ENCODE measurements at places on chromosomes 6 and 20.

GRCh38 chr6:152268846-152269442 is 368.2 kb downstream of the SYNE1 start:
- no peak for DNase-seq

DNA sequence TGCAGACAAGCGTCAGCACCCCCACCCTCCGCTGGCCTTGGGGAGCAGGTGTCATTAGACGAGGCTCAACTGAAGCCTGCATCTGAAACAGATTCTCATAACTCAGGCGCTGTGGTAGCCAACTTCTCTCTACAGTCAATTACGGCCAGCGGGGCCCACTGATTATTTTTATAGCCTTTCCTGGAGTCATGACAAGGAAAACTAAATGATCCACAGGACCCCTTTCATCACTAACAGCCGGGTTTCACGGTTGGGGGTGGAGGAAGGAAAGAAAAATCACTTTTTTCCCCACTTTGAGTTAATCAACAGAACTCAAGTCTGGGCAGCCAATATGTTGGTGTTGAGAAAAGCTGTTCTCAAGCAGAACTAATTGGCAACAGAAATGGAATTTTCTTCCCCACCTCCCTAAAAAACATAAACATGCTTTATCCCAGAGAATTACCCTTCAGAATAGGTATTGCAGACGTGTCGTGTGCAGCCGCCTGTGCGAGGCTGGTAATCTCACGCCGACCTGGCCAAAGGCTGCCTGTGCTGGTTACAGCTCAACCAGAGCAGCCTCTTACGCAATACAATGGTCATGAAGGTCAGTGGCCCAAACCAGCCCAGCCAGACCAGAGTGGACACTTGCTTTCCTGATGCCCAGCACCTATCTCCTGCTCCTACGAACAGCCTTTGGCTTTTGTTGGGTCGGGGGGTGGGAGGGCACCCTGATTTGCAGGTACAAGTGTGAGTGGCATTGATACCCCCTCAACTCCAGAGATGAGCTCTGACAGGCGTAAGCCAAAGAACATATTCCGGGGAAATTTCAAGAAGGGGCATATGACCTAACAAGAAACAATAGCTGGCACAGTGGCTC is 11.0 kb downstream of the RIPOR3 start:
- no peak for DNase-seq

GRCh38 chr6:165983112-165984072 is 184.3 kb downstream of the TBXT start:
- no peak for DNase-seq

GRCh38 chr20:61732511-61733210 is 333.0 kb downstream of the TAF4 start:
- DNase-seq: no peak

GRCh38 chr20:62924442-62925075 is 1.7 kb downstream of the DIDO1 start:
- DNase-seq: no peak

Data from urothelium cell line (cell line).